Iris pigment epithelial cell (primary cell): ENCODE measurements at places on chromosomes 7 and 10.
A peak's percentile ranks its signal among the peaks of the same experiment; 100 is the strongest.

GRCh38 chr10:81130014-81130413, 592.3 kb downstream of the SH2D4B start:
- no peak for DNase-seq

DNA sequence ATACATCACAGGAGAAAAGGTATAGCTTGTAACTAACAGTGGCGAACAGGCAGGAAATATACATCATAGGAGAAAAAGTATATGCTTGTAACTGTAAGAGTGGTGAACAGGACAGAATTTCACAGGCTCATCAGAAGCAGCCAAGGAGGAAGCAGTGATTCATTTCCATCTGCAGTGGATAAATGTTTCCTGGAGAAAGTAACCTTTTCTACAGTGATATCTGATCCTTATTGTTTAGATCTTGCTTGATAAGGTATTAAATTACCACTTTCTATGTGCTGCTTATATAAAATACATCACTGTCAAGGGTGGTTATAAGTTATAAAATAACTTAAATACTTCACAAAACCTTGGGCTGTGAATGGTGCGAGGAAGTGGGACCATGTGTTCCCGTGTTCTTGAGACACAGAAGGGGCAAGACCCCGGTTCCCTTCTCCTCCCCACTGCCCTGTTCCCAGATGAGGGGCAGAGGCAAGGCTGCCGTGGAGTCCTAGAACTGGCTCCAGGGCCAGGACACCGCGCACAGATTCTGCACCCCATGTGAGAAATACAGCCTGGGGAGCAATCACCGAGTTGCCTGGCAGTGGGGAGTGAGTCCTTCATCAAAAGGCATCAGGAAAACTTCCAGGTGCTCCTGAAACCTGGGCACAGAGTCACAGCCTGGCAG, 135.2 kb downstream of the DIP2C start:
- DNase-seq: peak; percentile 68

GRCh38 chr10:119104654-119105015, 722 bp downstream of the DENND10 start:
- peak; percentile 23 for DNase-seq

- DNase-seq: peak; percentile 36
These were observed 110.3 kb upstream of the ARID5B start for GRCh38 chr10:61791216-61791615.

DNA sequence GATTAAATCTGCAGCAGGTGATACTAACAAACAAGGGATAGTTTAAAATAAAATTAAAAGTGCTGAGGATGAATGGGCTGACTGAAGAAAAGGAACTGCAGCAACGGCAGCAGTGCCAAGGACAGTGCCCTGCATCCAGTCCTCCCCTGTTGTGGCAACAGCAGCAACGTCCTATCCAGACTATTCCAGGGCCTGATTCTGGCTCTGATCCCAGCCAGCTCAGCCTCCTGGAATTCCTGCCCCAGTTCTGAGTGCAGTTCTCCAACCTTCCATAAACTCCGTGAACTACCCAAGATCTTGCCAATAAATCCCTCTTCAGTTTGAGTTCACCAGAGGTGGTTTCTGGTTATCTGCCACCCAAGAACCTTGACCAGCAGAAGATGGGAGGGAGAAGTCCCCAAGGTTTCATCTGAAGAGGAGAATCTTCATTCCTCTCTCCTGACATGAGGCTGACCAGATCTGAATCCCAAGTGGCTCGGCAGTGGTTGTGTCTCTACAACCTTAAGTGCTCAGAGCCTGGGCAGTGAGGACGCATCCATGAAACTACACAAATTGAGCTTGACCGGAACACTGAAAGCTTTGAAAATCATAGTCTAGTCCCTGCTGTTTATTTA, 115.8 kb downstream of the SORBS1 start:
- peak; percentile 63 for DNase-seq

DNA sequence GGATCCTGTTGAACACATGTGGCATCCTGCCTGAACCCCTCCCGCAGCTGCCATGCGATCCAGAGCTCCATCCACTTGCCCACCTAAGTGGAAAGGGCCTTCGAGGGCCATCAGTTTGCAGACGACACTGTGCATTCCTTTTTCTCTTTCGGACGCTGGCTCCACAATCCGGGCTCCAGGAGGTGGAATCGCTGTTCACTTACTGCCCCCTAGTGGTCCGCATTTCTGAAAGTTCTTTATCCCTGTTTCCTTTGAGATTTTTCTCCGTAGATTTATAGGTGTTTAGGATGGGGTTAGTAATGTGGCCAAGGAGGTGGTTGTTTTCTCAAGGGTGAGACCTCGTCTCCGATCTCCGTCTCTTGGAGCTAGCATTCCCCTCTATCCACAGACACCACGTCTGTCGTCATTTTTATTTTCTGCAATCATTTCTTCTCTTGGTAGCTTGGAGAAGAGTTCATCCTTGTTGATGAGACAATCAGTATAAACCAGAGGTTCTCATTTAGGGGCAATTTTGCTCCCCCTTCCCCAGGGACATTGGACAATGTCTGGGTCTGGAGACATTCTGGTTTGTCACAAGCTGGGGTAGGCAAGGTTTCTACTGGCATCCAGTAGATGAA, 204.6 kb downstream of the ARHGAP21 start:
- peak; percentile 53 for DNase-seq

GRCh38 chr7:7100432-7100849, 81.9 kb upstream of the C1GALT1 start:
- peak; percentile 17 for DNase-seq

GRCh38 chr7:158924956-158925355, 68.6 kb downstream of the DYNC2I1 start:
- DNase-seq: peak; percentile 72

GRCh38 chr10:123518765-123519164, 147.4 kb upstream of the GPR26 start:
- DNase-seq: no peak

GRCh38 chr10:89390476-89391225, 1.8 kb upstream of the IFIT1 start:
- no peak for DNase-seq

DNA sequence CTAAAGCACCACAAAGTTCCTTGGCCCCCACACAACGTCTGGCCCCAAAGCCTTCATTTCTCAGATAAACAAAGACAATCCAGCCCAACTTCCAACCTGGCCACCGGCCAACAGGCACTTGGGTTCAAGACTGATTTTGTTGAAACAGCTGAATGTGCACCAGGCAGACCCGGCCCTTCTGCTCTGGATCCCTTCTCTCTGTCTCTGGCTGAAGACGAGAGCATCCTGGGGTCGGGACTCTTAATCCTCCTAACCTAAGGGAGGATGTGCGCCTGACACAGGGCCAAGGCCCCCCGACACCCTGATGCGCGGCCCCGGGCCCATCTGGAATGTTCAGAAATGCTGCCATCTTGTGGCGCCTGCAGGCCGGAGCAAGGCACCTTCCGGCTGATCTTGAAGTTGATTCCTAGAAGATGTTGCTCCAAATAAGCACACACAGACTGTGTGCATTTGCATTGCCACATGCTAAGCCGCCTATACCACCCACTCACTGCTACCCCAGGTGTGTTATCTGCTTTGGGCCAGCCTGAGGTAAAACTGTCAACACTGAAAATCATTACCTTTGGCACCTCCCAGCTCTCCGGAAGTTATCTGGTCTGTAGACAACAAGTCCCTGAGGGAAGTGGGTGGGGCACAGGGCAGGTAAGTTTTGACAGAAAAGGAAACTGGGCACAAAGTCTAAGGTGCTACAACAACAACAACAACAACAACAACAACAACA, 98.4 kb upstream of the HABP2 start:
- peak; percentile 44 for DNase-seq

GRCh38 chr7:103524042-103524907, 78.3 kb upstream of the SLC26A5 start:
- peak; percentile 56 for DNase-seq

DNA sequence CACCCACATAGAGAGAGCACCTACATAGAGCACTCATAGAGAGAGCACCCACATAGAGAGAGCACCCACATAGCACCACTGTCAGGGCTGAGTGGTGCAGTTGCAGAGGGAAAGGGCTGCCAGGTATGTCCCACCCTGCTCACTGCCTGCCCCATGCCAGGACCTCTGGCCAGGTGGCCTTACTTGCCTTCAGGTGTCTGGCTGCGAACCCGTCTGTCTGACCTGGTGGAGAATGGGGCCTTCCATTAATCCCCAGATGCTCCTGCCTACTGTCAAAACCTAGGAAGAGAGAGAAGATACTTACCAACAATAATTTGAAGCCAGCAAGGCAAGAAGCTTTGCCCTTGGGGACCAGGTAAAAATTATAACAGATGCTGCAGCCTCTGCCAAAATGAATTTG, 51.1 kb downstream of the INSIG1 start:
- no peak for DNase-seq

DNA sequence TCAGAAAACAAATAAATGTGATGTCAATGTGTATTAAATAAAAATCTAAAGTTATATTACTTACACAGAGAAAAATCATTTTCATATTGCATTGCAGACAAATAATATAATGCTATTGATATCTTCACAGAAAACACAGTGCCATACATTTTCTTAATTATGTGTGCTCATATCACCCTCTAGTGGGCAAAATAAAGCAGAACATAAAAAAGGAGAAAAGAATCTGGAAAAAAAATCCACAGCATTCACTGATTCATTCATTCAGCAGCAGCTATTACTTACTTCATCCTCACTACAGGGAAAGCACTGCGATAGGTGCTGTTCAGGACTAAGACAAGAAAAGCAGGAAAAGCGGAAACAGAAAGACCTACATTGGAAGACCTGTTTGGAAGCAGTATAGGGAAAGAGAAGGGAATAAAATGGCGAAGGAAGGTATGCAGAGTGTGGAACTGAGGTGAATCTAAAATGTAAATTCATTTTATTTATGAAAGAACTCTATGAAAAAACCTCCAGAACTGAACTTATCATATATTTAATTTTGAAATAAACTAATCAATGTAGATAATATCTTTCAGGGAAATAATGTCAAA, 73.2 kb downstream of the POT1 start:
- DNase-seq: peak; percentile 52
